Activated CD8-positive, alpha-beta memory T cell treated with anti-CD3 and anti-CD28 coated beads, Interleukin-2, amount 50 U/mL, for 48 hours (primary cell): ENCODE measurements at places on chromosomes 3 and 15.

GRCh38 chr3:31343075-31343474 is 189.7 kb upstream of the STT3B start:
- no peak for DNase-seq

DNA sequence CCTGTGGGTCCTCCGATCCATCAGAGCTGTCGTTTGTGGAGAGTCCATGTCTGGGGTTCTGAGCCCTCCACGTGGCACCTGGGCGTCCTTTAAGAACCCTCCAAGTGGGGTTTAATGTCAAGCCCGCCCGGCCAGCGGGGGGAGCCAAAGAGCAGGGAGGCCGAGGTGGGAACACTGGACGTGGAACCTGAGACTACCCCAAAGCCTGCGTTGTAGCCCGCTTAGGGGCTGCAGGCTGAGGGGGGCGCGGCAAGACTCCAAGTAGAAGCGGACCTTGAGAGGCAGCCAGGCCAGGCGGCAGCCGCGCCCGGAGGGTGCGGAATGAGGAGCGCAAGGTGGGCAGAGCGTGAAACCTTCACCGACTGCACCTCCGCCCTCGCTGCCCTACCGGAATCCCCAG is 126.2 kb upstream of the ATP10A start:
- DNase-seq, result peak; percentile 60

DNA sequence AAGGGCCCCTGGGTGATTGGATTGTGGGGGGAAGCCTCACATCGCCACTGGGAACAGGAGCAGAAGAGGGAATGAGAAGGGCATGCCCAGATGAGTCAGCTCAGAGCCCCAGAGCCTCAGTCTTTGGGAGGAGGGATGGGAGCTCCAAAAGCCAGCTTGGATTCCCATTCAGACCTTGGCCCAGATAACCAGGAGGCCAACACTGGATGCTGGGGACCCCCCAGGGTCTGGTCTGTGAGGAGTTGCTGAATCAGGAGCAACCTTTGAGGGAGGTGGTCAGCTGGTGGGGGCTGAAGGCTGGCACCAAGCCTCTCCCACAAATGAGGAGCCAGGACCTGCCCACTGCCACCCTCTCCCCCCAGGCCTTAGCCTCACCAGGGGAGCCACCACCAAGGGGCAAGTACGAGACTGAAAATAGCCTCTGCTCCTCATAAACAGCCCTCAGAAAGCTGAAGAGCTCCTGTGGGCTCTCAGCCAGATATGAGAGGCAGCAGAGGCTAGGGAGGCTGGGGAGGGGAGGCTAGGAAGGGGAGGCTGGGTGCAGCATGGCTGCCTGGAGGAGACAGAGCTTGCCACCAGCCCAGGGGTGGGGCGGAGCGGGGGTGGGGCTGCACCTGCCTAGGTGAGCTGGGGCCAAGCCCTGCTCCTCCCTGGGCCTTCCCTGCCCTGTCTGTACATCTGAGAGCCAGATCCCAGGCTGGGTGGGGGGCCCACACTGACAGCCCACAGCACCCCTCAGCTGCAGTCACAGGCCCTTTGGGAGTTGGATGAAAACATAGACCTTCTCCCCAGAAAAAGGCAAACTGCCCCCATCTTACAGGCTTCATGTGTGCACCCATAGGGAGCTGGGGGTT is 99.8 kb downstream of the SEC22A start:
- no peak for DNase-seq

- no peak for DNase-seq
Observed at GRCh38 chr3:164375995-164376394, 702.3 kb downstream of the SI start.

- DNase-seq, result no peak
Observed at GRCh38 chr3:26118165-26118564, 328.3 kb downstream of the OXSM start.

DNA sequence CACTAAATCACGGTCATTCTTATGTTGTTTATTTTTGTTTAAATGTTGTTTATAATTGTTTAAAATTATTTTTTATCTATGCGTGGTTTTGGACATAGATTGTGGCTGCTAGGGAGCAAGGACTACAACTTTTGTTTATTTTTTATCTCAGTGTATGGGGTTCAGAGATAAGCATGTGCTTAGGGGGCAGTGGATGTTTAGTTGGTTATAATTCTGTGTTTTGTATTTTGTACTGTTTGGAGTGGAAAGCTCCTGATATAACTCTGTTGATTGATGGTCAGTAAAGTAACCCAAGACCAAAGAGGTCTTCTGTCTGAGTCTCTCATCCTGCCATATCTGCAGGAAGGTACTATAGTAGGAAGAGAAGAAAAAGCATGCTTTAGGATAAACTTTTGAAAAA is 36.5 kb upstream of the NPHP3 start:
- DNase-seq, result no peak

- DNase-seq, result no peak
Observed at GRCh38 chr3:160016972-160017371, 28.3 kb downstream of the IL12A start.

GRCh38 chr3:60045686-60046085 is 995.9 kb upstream of the CFAP20DC start:
- no peak for DNase-seq

GRCh38 chr15:77538027-77538451 is 94.7 kb downstream of the LINGO1 start:
- no peak for DNase-seq

- DNase-seq, result no peak
Observed at GRCh38 chr3:143590660-143591059, 257.6 kb downstream of the SLC9A9 start.

- DNase-seq, result no peak
Observed at GRCh38 chr15:41957021-41957897, 15.1 kb downstream of the EHD4 start.

DNA sequence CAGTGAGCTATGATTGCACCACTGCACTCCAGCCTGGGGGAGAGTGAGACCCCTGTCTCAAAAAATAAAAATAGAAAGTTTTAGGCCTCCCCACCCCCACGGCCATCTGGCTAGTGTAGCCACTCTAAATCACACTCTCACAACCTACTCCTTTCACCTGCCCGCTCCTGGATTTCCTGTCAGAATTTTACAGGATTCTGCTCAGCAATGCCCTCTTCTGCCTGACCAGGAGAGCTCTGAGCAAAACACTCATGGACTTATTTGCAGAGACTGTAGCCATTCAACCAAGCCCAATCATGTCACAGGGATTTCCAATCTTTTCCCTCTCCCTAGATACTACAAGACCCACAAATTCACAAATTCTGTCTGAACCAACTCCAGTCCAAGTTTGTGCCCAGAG is 242.6 kb upstream of the TPRG1 start:
- no peak for DNase-seq

- no peak for DNase-seq
Observed at GRCh38 chr3:177529716-177530335, 332.5 kb upstream of the TBL1XR1 start.

GRCh38 chr15:67724691-67725375 is 100.5 kb upstream of the SKOR1 start:
- no peak for DNase-seq

DNA sequence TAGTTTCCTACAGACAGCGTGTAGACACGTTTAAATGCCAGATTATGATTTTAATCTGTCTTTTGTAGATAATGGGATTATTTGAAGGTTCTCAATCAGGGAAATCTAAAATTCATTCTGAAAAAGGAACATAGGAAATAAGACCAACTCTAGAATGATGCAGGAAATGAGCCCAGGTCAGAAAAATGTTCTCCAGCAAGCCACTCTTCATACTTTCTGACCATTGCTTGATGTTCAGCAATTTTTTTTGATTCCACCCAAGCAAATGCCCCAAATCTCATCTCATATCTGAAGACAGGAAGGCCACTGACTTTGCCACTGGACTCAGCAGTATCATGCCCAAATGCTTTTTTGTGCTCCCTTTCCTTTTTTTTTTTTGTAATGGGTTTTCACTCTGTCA is 373.4 kb downstream of the LPP start:
- DNase-seq, result no peak

- DNase-seq, result no peak
Observed at GRCh38 chr15:85482894-85483293, 102.5 kb downstream of the AKAP13 start.
